Esophagus squamous epithelium (tissue), 5 donors: ENCODE measurements at places on chromosomes 7 and 10. TPM values are rescaled to one million over a fixed set of nuclear protein-coding genes. Genes with fewer than 3 reads are reported as not detected.

The PODXL gene
- total RNA-seq: 8.8 TPM

The HMX3 gene
- total RNA-seq: not detected

The VWC2 gene
- total RNA-seq: 0.15 TPM

DNA sequence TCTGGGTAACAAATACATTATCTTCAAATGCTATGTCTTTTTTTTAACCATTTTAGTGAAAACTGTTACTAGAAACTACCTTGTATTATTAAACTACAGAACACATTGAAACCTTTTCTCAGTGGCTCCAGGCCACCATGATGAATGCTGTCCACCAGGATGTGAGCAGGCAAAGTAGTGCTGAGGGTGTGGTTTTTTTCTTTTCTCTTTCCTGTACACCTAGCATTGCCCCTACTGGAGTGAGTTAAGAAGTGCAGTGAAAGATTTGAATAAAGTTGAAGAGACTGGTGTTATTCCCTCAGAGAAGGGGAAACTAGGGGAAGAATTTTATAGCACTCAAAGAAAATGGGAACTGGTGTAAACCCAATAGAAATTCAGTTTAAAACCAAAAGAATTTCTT lies 120.0 kb upstream of the SAMD8 start:
- DNase-seq: no peak

- DNase-seq: no peak
These were observed 55.9 kb downstream of the UPF2 start for GRCh38 chr10:11986593-11987216.

DNA sequence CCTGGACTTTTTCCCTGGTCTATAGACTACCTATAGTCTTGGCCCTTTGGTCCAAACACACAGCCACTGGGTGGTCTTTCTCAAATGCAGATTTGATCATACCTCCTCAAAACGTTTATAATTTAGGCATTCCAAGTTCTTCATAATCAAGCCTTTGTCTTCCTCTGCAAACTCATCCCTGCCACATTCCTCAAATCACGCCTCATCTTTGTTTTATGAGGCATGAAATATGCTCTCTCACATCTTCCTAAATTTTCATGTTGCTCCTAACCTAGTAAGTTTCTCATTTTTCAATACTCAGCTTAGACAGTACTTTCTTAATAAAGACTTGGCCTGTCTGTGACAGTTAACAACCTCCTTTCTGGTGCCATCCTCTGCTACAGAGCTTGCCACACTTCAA lies 10.9 kb upstream of the HERC4 start:
- no peak for DNase-seq

DNA sequence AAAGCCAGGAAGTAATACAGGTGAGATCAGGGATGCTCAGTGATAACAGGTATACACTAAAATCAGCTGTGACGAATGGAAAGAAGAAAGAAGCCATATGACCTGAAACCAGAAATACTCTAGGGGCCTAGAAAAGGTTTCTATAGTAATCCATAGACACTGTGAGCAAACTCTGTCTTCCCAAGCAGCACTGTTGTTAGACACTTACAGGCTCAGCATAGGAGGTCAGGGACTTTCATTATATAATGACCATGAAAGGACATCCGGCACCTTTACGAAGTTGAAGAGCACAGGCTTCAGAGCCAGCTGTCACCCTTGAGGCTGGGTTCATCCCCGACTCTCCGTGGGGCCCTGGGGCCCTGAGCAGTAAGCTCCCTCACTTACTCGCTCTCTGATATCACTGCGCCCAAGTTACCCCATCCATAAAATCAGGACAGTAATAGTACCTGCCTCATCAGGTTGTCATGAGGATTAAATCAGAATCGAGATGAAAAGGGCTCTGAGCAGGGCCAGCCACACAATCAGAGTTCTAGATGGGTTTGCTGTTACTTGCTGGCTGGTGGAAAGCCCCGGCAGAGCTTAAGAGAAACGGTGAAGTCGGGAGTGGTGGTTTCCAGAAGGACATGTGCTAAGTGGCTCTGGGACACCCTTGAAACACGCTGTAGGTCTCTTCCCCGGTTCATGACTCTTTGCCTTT lies 79.5 kb downstream of the ITIH5 start:
- no peak for DNase-seq

DNA sequence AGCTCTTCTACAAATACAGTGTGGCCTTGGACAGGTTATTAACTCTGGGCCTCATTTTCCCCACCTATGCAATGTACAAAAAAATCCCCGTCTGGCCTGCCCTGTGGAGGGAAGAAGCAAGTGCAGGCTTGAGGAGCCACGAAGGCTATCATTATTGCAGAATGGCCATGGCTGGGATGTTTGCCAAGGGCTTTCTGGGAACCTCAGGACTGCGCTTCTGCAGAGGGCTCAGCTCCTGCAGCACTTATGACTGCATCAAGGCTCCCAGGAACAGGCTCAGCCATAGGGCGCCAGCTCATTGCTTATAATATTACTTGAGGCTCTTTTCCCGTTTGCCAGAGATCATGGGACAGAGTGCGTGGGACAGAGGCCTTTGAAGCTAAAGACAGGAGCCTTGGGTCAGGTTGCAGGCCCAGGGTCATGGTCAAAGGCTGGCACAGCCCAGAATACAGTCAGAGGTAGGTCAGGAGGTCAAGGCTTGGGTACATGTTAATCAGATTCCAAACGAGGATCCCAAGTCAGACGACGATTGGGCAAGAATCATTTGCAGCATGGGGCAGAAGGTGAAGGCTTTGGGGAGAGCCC lies 20.6 kb upstream of the C10orf105 start:
- no peak for DNase-seq
